ENCODE measurements at places on chromosomes 12 and 14. TPM values are rescaled to one million over a fixed set of nuclear protein-coding genes. Genes with fewer than 3 reads are reported as not detected.

- no peak for ATAC-seq
Observed at GRCh38 chr14:39977198-39977597, 545.0 kb upstream of the FBXO33 start.

DNA sequence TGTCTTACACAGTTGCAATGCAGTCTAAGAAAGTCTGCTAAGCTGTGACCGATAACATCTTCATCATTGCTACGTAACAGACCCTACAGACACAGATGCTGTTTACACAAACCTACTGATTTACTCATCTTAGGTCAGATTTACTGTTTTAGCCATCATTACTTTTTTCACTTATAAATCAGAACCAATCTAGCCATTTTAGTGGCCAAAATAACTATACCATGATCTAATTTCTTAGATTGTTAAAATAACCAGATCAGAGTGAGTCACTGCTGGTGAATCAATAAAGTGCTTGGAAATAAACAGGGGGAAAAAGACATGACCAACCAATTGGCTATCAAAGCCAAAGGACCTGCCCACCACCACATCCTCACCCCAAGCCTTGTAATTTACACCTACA lies 57.0 kb upstream of the FOXN3 start:
- ATAC-seq, result no peak

Gene COL2A1
- total RNA-seq, result not detected

Gene C14orf180
- 0.54 TPM for total RNA-seq
